ENCODE measurements at places on chromosomes 2 and 18.

GRCh38 chr2:216345846-216346245 lies 26.4 kb downstream of the MARCHF4 start:
- DNase-seq: no peak

GRCh38 chr2:230666885-230667712 lies 45.5 kb upstream of the CAB39 start:
- no peak for DNase-seq

DNA sequence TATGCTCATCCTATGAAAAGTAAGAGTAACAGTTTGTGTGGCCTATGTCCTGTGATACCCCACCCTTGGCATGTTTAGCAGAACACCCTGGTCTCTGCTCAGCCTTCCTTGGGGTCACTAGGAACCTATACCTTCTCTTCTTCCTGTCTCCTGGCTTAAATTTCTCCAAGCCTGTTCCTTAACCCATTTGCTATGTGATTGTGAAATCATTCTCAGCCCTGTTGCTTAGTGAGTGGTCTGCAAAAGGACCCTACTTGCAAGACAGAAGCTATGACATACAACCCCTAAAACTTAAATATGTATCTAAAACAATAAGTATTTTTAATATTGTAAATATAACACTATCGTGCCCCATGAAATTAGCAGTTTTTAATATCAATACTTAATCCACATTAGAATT lies 524.7 kb downstream of the PARD3B start:
- DNase-seq: no peak

DNA sequence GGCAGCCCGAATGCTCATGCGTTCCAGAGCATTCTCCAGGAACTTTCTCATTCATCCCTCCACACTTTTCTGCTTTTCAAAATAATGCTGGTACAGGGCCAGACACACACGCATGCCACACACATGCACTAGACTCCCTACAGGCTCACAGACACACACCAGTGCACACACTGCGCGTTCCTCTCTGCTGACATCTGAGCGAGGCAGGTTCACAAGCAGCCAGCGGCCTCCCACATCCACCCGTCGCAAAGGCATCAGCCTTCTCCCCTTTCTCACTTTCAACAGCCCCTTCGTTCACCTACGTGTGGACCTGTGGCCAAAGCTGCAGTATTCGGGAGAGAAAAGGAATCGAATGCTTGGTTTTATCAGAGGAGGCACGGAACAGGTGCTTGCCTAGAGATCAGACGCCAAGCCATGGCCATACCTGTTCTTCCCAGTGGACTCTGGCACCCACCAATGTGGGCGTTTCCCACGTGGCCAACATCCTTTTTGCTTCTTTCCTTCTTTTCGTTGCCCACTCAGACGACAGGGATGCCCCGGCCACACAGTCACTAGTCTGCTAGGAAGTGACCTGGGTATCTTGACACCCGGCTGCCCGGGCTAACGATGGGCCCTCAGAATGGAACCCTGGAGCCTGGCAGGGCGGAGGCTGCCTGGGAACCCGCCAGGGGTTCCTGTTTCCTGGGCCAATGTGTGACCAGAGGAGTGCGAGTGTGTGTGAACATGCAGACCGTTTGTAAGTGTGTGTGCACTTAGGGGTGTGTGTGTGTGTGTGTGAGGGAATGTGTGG lies 85.8 kb upstream of the ID2 start:
- no peak for DNase-seq

GRCh38 chr2:225464346-225465025 lies 65.0 kb downstream of the NYAP2 start:
- DNase-seq: no peak

- DNase-seq: no peak
These were observed 174.8 kb downstream of the EN1 start for GRCh38 chr2:118672571-118673158.

DNA sequence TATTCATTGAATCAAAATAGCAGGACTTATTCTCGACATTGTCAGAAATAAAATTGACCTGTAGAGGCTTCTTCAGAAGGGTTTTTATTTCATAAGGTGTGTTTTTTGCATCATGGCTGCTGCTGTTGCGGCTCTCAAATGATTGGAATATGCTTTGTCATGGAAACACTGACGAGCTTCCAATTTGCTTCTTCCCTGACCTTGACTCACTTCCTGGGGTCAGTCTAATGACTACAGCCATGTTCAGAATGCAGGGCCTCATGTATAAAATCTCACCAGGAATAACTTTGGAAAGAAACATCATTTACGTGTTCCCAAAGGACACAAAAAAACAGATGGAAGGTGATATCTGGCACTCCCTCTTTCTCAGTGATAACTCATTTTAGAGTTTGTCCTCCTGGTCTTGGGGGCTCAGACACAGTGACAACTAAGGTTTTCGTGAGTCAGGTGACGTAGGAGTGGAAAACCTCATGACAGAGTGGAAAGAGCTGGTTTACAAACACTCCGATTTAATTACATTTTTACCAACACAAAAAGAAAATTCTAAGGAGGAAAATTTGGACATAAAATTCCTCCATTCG lies 467.0 kb upstream of the RAB12 start:
- DNase-seq: no peak

GRCh38 chr2:188645986-188646385 lies 328.2 kb upstream of the COL3A1 start:
- DNase-seq: no peak

GRCh38 chr2:135745545-135745944 lies 3.9 kb downstream of the UBXN4 start:
- DNase-seq: no peak

DNA sequence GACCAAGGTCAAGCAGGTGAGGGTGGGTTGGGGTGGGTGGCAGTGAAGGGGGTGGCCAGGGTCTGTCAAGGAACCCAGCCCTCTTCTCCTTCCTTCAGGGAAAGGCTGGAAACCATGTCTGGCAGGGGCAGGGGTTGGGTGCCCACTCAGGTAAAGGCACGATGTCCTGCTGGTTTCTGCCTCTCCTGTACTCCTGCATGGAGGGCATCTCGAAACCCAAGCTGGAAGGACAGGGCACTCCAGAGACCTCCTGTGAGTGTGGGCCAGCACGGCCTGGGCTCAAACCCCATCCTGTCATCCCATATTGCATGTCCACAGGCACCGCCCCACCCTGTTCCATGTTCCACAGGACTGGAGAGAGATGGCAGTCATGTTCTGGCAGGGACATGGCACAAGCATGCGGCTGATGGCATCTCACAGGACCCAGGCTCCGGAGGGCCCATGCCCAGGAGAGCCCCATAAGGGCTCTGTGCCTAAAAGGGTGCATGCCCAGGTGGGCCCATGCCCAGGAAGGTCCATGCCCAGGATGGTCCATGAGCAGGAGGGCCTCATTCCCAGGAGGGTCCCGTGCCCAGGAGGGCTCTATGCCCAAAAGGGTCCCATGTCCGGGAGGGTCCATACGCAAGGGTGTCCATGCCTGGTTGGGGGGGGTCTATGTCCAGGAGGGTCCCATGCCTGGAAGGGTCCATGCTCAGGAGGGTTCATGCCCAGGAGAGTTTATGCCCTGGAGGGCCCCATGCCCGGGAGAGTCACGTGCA lies 6.4 kb downstream of the GPR35 start:
- no peak for DNase-seq

- DNase-seq: no peak
These were observed 109.6 kb downstream of the APOB start for GRCh38 chr2:20934236-20934635.

DNA sequence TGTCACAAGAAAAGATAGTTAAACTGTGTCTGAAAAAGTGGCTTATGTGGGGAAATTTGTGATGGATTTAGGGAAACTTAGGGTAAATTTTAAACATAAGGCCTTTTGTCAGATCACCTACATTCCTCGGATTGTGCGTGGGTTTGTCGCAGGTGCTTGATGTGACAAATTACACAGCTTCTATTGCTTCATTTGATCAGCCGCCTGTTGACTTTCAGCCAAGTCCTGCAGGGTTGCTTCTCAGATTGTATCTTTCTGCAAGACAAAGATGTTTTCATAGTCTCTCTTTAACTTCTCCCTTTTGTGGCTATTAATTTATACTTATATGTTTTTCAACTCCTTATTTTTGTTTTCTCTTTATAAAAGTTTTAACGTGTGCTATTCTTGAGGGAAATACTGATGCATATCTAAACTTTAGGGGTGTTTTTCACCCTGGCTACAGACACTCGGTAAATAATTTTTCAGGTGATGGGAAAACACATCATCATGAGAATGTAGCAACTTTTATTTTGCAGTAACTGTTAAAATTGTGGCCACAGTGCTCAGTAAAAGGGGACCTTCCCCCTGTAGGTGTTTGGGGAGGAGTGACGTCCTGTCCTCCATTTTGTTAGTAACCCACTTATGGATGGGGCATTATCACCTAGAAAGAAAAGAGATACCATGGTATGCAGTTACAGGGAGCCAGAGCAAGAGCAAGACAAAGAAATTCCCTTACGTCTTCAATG lies 31.4 kb downstream of the GALM start:
- no peak for DNase-seq

DNA sequence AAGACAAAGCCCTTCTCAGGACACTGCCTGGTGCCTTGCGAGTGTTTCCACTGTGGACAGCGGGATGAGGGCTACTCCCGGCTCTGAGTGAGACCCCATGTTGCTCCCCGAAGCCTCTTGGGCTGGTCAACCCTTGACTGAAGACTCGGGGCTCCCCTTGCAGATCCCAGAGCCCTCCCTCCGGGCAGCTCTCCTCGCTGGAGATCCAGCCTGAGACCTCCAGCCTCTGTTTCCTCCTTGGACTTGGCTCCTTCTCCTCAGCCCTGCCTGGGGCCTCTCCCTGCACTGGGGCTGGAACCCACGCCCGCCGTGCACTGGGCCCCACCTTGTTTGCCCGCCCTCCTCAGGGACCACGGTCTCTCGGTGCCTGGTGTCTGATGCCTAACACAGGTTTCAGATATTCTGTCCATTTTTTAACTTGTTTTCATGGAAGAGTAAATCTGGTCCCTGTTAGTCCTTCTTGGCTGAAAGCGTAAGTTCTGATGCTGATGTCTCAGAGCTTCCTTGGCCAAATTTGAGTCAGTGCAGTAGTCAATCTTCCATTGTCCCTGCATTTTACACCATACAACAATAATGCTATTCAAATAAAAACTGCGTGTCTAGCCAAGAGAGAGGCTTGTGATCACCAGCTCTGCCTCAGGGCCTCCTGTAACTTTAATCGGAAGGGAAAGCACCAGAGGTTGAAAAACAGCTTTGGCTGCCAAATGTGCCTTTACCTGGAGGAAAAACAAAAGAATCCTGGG lies 139.3 kb upstream of the CTDP1 start:
- no peak for DNase-seq

DNA sequence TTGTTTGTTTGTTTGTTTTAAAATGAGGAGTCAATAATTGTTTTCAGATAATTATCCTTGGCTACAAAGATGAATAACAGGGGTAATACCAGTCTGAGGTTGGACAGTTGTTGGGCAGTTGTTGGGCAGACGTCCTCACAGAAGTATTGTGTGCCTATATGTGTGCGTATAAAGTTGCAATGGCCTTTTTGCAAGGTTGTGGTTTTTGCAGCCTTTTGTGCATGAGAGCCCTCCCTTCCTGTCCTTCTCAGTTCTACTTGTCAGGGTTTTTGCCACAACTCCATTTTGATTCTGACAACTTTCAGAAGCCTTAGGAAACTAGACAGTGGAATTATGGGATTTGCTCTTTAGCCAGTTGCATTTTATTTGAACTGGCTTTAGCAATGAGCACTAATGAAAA lies 6.0 kb upstream of the STK39 start:
- no peak for DNase-seq

GRCh38 chr18:48799724-48800315 lies 150.9 kb downstream of the SMAD7 start:
- no peak for DNase-seq

DNA sequence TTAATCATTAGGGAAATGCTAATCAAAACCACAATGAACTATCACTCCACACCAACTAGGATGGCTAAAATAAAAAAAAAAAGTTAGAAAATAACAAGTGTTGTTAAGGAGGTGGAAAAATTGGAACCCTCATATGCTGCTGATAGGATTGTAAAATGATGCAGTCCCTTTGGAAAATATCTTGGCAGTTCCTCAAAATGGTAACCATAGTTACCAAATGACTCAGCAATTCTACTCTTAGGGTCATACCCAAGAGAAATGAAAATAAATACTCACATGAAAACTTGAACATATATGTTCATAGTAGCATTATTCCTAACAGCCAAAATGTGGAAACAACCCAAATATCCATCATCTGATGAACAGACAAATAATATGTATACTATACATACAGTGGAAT lies 15.7 kb upstream of the ACVR2A start:
- no peak for DNase-seq

DNA sequence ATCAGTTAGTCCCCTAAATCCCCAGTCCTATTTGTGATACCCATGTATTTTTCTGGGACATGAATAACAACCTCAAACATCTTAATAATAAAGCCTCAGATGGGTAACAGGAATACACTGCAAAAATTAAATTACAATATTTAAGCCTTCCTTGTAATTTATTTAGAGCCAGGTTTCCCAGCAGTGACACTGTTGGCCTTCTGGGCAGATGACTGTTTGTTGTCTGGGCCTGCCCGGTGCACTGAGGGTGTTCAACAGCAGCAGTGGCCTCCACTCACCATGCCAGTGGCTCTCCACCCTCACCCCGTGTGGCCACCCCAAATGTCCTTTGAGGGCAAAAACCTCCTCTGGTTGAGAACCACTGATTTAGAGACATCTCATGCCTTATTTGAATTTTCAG lies 270.2 kb upstream of the SIX3 start:
- no peak for DNase-seq

GRCh38 chr2:25988134-25988533 lies 5.8 kb upstream of the KIF3C start:
- no peak for DNase-seq

GRCh38 chr2:138094031-138094430 lies 129.8 kb downstream of the HNMT start:
- no peak for DNase-seq

DNA sequence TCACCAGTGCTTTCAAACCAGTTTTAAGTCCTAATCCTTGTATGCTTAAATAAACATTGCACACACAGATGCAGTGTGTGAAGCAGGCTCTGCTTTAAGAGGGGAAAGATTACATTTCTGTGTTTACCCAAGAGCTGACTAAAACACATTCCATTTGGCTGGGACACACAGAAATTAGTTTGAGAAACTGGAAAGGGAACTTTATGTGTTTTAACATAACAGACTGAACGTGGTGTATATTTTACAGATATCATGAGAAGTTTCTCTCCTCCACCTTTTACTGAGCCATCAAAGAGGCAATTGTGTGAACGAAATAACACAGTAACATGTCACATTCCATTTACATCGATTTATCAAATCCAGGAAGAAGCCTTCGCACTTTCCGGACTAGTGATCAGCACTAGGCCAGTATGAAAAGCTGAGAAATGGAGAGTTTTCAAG lies 121.8 kb downstream of the MAIP1 start:
- DNase-seq: no peak

- DNase-seq: no peak
These were observed 577.1 kb upstream of the KLHL29 start for GRCh38 chr2:22807872-22808271.
